ENCODE measurements at places on chromosomes 7 and 10.

DNA sequence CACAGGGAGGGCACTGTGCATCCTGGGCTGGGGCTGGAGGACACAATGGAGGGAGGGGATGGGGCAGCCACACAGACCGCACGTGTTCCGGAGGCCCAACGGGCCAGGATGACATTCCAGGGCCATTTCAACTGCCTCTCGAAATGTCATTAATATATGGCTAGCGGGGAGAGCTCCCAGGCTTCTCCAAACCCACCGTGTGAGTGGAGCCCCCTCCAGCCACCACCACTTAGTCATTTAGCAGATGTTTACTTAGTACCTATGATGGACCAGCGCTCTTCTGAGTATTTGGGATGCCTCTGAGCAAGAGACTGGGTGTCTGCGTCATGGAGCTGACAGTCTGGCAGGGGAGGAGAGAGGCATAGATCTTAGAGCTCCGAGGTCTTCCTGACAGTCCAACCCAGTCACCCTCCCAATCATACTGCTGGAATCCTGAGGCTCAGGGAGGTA is 107.3 kb downstream of the ZMIZ1 start:
- no peak for DNase-seq

- DNase-seq: no peak
Observed at GRCh38 chr10:42972946-42973345, 103.9 kb upstream of the RET start.

GRCh38 chr10:42997849-42998165 is 79.1 kb upstream of the RET start:
- no peak for DNase-seq

DNA sequence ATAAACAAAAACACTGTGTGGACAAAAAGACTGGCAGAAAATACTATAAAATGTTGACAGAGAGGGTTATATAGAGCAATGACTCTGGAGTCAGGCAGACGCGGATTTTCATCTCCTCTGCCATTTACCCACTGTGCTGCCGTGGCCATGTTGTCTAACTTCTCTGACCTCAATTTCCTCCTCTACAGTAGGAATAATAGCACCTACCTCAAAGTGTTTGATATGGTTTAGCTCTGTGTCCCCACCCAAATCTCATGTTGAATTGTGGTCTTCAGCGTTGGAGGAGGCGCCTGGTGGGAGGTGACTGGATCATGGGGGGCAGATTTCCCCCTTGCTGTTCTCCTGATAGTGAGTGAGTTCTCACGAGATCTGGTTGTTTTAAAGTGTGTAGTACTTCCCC is 78.2 kb upstream of the CALN1 start:
- no peak for DNase-seq

GRCh38 chr7:68682910-68683309 is 915.4 kb upstream of the AUTS2 start:
- DNase-seq: no peak

- no peak for DNase-seq
Observed at GRCh38 chr7:1188720-1189294, 28.8 kb upstream of the ZFAND2A start.

- no peak for DNase-seq
Observed at GRCh38 chr10:15842556-15843169, 17.6 kb downstream of the MINDY3 start.

DNA sequence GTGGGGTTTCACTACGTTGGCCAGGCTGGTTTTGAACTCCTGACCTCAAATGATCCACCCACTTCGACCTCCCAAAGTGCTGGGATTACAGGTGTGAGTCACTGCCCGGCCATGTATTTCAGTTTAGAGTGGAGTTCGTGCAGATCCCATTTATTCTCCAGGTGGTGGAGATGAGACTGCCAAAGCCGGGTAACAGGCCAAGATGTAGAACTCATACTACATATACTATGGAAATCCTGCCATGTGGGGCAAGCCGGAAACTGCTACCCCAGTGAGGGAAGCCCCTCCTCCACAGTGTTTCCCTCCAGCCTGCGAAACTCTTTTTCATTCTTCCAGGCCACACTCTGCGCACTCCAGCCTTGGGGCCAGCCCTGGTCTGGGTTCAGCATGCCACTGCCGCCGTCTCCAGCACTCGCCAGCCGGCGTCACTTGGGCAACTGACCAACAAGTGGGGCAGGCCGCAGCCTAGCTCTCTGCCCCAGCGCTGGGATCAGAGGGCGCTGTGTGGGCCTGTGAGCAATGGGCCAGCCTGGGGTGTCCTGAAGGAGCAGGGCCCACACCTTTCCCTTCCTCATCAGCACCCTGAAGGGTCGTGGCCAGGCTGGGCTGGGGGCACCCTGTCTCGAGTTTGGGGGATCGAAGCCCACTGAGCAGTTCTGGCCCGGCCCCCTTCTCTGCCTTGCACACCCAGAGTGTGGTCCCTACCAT is 122.0 kb downstream of the TRRAP start:
- no peak for DNase-seq

DNA sequence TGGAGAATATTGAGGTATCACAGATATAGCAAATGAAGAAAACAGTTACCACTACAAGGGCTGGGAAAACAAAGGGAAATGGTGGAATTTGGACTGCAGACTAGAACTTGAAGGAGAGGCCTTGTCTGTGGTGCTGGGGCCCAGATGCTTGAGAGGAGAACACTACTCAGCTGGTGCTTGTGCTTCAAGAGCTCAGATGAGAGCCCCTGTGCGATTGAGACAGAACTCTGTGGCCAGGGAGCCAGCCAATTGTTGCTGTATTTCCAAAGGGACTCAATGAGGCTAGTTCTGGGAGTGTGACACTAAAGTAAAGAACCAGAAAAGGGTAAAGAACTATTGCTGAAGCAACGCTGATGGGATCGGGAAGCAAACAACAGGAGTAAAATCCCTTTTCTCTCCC is 406.5 kb upstream of the SEMA3D start:
- DNase-seq: no peak

DNA sequence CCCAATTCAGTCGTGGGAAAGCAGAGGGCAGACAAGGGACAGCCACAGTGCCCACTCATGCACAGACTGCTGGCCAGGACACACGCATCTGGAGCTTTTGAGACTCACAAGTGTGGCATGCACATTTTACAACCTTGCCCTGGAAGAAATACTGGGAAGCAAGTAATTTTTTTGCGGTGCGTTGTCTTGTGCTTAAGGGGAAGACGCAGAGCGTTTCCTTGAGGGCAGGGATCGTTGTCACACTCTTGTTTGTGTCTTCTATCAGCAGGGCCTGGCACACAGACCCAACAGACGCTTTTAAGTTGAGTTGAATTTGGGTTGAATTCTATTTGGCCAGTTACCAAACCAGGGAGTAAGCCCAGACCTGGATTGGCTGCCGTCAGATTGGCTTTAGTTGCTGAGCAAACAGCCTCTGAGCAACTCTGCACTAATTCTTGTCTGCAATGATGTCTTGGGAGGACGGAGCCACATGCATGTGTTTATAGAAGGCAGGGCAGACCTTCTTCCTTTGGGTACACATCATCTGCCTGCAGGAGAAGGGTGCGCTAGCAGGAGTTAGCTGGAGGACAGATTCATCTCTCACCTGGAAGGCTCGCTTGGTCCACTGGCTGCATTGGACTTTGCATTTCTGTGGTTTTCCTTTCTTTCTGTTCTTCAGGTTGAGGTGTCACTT is 38.4 kb downstream of the IL2RA start:
- no peak for DNase-seq

GRCh38 chr7:46257761-46258448 is 336.8 kb upstream of the IGFBP3 start:
- no peak for DNase-seq

- DNase-seq: no peak
Observed at GRCh38 chr7:90894122-90894521, 298.0 kb downstream of the CDK14 start.

- no peak for DNase-seq
Observed at GRCh38 chr7:582931-583330, 63.3 kb upstream of the PDGFA start.

- DNase-seq: no peak
Observed at GRCh38 chr7:51129527-51130472, 186.8 kb downstream of the COBL start.

DNA sequence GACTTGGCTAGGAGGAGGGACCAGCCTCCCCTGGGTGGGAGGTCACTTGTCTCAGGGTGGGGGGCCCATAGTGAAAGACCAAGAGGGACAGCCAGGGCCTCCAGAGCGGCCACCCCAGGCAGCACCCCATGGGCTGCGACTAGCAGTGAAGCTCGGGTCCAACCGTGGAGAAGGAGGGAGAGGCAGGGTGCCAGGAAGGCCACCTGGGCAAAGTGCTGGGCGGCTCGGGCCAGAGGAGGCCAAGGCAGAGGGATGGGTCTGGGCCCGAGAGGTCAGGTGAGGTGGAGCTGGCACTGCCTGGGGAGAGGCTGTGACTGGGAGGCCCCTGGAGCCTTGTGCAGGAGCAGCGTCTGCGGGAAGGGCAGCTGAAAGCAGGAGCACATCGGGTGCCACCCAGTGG is 41.8 kb downstream of the CLRN3 start:
- no peak for DNase-seq

- no peak for DNase-seq
Observed at GRCh38 chr10:126496771-126497545, 108.7 kb upstream of the ADAM12 start.

- DNase-seq: no peak
Observed at GRCh38 chr10:96250349-96250748, 21.0 kb downstream of the BLNK start.

GRCh38 chr10:69214666-69215131 is 5.4 kb upstream of the HKDC1 start:
- no peak for DNase-seq

DNA sequence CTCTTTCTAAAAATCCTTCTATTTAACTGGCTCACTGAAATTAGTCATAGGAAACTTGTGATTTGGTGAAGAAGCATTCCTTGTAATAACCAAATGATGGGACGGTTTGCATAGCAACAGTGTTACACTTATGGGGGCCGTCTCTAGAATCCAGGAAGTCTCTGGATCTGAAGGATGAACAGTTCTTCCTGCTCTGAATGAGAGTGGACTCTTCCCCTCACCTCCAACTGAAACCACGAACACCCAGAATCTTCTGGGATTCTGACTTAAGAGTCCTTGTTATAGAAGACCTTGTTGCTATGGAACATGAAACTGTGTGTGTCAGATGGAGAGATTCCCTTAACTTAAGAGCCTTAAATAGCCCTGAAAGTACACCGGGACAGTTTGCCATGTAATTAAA is 23.2 kb downstream of the NOLC1 start:
- no peak for DNase-seq

GRCh38 chr10:43905512-43906236 is 257.0 kb upstream of the ZNF32 start:
- DNase-seq: no peak

- DNase-seq: no peak
Observed at GRCh38 chr7:150908173-150908572, 55.9 kb downstream of the AOC1 start.

- DNase-seq: no peak
Observed at GRCh38 chr7:10429511-10429910, 544.2 kb upstream of the PHF14 start.

DNA sequence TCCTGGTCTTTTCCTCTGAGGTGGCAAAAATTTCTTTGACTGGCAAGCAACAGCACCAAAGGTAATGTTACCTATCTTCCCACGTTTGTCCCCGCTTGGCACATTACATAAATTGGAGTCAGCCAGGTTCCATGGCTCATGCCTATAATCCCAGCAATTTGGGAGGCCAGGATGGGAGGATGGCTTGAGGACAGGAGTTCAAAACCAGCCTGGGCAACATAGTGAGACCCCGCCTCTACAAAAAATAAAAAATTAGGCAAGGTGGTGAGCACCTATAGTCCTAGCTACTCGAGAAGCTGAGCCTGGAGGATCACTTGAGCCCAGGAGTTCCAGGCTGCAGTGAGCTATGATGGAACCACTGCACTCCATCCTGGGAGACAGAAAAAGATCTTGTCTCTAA is 139.5 kb downstream of the IDE start:
- no peak for DNase-seq

- no peak for DNase-seq
Observed at GRCh38 chr7:128161466-128162125, 79.5 kb upstream of the LEP start.

DNA sequence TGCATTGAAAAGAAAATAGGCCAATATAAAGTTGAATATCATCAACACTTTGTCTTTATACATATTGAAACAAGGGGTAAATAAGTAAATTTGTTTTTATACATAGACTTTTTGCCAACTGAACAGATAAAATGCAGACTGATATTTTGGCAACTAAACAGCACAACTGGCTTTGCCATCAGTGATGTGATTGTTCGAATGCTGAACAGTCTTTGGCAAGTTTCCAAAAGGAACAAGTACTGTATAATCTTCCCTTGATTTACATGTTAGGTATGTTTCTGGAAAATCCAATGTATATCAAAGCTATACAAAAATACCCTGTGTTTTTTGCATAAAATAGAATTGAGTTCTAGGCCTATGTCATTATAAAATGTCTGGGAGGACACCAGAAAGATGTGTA is 18.2 kb upstream of the ANKRD1 start:
- no peak for DNase-seq

DNA sequence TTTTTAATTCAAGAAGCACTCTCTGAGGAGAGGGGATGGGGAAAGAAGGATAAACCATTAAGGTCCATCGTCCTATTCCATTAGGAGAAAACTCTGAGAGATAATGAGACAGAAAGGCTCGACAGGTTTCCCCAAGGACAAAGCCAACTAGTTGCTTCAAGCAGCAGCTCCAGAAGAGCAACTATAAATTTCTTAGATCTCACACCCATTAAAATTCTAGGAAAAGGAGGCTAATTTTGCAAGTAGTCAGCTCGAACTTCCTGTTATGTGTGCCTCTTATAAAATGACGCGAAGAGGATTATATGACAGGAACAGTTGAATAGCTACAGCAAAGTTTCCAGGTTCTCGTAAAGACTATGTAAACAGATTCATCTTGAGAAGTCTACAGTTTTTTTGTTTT is 52.0 kb upstream of the ST8SIA6 start:
- no peak for DNase-seq

DNA sequence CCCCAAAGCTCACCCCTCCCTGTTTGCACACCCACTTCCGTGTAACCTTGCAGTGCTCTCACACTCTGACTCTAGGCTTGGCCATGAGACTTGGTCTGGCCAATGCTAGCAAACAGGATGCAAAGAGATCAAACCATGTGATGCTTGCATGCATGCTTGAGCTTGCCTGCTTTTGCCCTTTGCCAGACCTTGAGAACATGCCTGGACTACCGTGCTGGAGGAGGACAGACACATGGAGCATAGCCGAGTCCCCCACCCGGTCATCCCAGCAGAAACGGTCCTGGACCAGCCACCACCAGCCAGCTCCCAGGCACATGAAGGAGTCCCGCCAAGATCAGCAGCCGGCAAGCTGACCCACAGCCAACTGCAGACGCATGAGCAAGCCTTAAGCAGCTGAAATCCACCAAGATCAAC is 23.4 kb downstream of the PYROXD2 start:
- DNase-seq: no peak

DNA sequence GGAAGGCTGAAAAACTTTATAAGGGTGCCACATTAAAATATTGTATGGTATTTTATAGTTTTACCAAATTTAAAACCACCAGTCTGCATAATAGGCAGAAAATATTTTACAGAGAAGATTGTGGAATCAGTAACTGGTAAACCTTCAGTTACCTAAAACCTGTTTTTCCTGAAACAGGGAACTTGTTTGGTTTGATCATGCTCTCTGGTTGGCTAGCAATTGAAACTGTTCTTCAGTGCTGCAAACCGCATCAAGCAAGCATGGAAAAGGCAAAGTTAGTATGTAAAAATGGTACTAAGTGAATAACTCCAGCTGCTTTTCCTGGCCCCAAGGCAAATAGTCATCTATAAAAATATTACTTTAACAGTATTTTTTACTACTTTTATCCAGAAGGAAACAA is 316.9 kb upstream of the LRRN3 start:
- DNase-seq: no peak

GRCh38 chr10:20004087-20004523 is 187.9 kb downstream of the PLXDC2 start:
- DNase-seq: no peak
